GM12864 (cell line): ENCODE measurements at places on chromosomes 16 and 17.

GRCh38 chr17:50544516-50544915 is 2.5 kb upstream of the SPATA20 start:
- no peak for DNase-seq

GRCh38 chr16:51757505-51757904 is 606.4 kb upstream of the SALL1 start:
- no peak for DNase-seq

- DNase-seq = no peak
Measured at GRCh38 chr16:85278839-85279238, 166.6 kb upstream of the CIBAR2 start.

- no peak for DNase-seq
Measured at GRCh38 chr16:86073763-86074493, 175.0 kb downstream of the IRF8 start.

- no peak for DNase-seq
Measured at GRCh38 chr16:74309789-74310781, 13.5 kb downstream of the PSMD7 start.

GRCh38 chr17:75876938-75877751 is 1.2 kb downstream of the TRIM47 start:
- DNase-seq = no peak

GRCh38 chr17:73603971-73604370 is 40.3 kb downstream of the SDK2 start:
- DNase-seq = no peak
